ENCODE measurements at places on chromosomes 11 and 22. TPM values are rescaled to one million over a fixed set of nuclear protein-coding genes. Genes with fewer than 3 reads are reported as not detected.

The PKDREJ gene
- total RNA-seq, result not detected

The CST6 gene
- total RNA-seq, result 0.22 TPM

The NCAM1 gene
- 19.6 TPM for total RNA-seq

The TEX54 gene
- total RNA-seq, result not detected

The MMP7 gene
- total RNA-seq, result 205 TPM

The SLC36A4 gene
- total RNA-seq, result 5.5 TPM

The FBLN1 gene
- 12.0 TPM for total RNA-seq

The TMEM132A gene
- 3.5 TPM for total RNA-seq

The NADSYN1 gene
- total RNA-seq, result 28.3 TPM

The OR4D9 gene
- not detected for total RNA-seq

DNA sequence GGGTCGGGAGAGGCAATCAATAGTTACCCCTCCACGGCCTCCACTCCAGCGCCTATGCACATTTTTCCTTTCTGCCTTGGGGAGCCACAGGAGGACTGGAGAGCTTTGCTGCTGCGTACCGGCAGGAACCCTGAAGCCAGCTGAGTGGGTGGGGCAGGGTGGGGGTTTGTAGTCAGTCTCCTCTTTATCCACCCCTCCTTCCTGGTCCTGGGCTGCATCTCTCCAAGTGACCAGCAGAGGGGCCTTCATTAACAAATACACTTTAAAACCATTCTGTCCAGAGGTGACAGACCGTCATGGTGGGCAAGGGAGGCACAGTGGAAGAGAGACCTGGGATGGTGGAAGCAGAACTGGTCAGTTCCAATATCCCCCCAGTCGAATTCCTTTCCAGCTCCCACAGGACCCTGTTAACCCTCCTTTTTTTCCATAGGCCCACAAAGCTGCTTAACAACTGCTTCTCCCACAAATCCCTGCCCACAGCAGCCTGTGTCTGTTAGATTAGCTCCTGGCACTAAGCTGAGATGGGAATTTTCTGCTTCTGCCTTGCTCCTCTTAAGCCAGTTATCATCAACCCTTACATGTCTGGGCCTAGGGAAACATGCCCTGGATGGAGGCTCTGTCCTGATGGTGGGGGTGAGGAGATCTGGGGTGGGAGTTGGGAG lies 3.9 kb upstream of the ABCG4 start:
- DNase-seq, result peak; percentile 49

DNA sequence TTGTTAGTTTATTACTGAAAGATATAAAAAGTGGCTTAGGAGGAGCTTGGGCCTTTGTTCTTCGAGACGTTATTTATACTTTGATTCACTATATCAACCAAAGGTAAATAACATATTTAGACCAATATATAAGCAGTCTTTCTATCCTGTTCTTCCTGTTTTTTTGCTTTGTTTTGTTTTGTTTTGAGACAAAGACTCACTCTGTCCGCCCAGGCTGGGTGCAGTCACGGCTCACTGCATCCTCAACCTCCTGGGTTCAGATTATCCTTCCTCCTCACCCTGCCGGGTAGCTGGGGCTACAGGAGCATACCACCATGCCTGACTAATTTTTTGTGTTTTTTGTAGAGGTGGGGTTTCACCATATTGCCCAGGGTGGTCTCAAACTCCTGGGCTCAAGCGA lies 66.8 kb downstream of the ATM start:
- DNase-seq, result no peak

DNA sequence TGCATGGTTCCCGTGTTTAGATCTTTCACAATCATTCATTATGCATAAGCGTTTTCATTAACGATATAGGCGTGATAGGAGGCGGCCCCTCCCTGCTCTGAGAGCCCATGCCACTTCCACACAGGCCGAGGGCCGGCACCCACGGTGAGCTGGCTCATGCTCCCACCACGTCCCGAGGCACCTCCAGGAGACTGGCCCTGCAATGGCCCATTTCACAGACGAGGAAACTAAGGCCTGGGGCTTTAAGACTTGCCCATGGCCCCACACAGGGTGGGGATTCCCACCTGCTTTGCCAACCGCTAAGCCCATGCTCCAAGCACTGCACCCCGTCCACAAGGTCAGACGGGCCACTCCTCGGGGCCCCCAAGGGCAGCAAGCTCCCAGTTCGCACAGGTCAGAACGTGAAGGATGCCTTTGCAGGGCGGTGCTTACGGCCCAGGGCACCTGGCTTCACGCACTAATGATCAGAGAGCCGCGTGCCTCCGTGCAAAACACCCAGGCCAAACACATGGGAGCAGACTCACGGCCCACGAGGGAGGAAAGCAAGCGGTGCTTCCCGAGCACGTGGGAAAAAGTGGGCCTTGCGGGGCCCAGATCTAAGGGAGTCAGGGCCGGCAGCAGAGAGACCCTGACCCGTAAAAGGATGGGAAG lies 8.3 kb downstream of the OSBPL5 start:
- peak; percentile 17 for DNase-seq

- DNase-seq, result no peak
Measured at GRCh38 chr11:12130180-12130980, 20.0 kb downstream of the MICAL2 start.

- no peak for DNase-seq
Measured at GRCh38 chr11:44223238-44223637, 86.7 kb downstream of the ALX4 start.

GRCh38 chr11:118012083-118012669 lies 26.0 kb downstream of the IL10RA start:
- DNase-seq, result no peak

GRCh38 chr11:119977561-119977860 lies 160.4 kb downstream of the TRIM29 start:
- DNase-seq, result no peak

- no peak for DNase-seq
Measured at GRCh38 chr11:78365381-78365792, 52.2 kb downstream of the GAB2 start.

DNA sequence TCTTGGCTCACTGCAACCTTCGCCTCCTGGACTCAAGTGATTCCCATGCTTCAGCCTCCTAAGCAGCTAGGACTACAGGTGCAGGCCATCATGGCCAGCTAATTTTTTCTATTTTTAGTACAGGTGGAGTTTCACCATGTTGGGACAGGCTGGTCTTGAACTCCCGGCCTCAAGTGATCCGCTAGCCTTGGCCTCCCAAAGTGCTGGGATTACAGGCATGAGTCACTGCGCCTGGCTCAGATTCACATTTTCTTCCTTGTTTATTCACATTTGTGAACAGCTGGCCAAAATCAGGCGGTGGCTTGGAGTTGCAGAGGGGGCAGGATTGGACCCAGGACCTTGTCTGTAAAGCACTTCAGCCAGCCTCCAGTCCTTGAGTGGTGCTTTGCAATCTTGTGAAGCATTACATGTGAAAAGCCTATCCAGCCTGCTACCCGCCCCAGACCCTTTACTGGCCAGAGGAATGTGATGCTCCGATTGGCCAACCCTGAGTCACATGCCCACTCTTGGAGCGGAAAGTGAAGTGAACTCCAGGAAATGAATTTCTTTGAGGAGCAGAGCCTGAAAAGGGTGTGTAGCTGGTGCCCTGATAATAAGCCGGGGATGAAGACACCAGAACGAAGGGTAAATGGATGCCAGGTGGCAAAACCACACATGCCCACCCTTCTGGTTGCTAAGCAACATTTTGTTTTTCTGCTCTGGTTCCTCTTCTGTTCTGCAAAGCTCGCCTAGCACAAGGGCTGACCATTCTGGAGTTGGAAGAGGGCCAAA lies 62.6 kb upstream of the PTPRJ start:
- peak; percentile 93 for DNase-seq

GRCh38 chr11:73155102-73155501 lies 13.0 kb upstream of the FCHSD2 start:
- DNase-seq, result no peak

GRCh38 chr11:45429719-45430118 lies 143.6 kb upstream of the SYT13 start:
- DNase-seq, result no peak

DNA sequence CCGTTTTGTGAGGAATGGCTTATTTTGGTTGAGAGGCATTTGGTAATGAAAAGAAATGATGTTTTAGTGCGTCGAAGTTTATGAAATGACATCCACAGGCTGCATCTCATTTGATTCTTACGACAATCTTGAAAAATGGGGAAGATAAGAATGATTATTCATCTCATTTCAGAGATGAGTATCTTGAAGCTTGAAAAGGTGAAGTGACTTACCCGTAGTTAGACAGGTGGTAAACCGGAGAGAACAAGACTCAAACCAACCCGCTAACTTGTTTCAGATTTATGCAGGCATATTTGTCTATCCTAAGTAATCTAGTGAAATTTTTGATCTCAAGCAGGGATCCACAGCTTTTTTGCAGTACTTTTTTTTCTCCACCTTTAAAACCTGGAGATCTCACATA lies 9.1 kb upstream of the SORL1-AS1 start:
- no peak for DNase-seq

GRCh38 chr11:118927554-118928100 lies 1.9 kb upstream of the BCL9L start:
- no peak for DNase-seq

- DNase-seq, result no peak
Measured at GRCh38 chr11:80031014-80031600, 590.3 kb upstream of the TENM4 start.

- no peak for DNase-seq
Measured at GRCh38 chr22:35411102-35411501, 11.2 kb downstream of the MCM5 start.

GRCh38 chr11:111454561-111455192 lies 57.5 kb downstream of the BTG4 start:
- DNase-seq, result no peak

- peak; percentile 60 for DNase-seq
Measured at GRCh38 chr11:130163346-130164220, 4.0 kb downstream of the ST14 start.

All from pancreas (tissue), 10 donors.